ENCODE measurements at places on chromosomes 6 and 20.

DNA sequence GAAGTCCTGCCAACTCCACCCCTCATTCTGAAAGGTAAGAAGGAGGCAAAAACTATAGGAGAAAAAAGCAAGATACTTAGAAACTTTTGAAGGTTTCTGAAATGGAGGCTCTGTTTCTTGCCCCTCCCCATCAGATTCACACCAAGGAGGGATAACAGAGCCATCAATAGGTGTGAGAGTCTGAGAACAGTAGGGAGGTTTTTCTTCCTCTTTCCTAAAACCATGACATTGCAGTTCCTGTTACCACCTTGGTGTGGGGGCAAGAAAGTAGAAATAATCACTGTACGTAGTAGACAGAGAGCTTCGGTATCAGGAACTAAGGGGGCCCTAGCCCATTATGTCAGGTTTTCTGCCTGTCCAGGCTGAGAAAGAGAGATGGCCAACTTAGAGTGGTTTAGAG lies 333.3 kb upstream of the SYNCRIP start:
- DNase-seq, result no peak

- no peak for DNase-seq
Observed at GRCh38 chr6:40930045-40930444, 109.0 kb downstream of the UNC5CL start.

DNA sequence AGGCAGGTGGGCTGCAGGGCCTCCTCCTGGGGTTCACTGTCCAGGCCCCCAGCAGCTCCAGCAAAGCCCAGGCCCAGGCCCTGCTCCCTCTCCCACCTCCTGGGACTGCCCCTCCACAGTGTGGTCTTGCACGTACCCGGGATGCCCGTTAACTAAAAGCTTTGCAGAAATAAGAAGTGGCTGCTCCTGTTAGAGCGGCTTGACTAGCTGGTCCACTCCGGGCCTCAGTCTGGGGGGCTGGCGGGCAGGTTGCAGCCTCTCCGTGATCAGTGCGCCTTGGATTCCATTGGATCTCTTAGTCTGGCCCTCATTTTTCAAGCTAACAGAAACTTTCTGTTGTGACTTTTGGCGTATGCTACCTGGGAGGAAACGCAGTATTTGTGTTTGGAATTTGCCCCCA lies 26.9 kb downstream of the SLCO4A1 start:
- DNase-seq, result no peak

DNA sequence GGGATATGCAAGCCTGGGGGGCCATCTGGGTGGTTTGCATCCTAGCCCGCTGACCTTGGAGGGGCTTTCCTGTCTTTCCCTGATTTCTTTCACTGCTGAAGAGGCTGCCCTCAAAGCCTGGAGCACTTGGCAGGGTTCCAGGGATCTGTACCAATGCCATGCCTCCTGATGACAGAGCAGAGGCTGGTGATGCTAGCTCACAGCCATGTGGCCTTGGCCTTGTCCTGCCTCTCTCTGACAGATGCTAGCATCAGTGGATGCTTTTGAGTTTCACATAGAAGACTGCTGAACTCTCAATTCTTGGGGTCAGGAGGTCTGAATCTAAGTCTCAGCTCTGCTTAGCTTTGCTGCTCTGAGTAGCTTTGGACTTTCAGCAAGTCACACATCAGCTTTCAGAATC lies 21.9 kb upstream of the RREB1 start:
- DNase-seq, result no peak

DNA sequence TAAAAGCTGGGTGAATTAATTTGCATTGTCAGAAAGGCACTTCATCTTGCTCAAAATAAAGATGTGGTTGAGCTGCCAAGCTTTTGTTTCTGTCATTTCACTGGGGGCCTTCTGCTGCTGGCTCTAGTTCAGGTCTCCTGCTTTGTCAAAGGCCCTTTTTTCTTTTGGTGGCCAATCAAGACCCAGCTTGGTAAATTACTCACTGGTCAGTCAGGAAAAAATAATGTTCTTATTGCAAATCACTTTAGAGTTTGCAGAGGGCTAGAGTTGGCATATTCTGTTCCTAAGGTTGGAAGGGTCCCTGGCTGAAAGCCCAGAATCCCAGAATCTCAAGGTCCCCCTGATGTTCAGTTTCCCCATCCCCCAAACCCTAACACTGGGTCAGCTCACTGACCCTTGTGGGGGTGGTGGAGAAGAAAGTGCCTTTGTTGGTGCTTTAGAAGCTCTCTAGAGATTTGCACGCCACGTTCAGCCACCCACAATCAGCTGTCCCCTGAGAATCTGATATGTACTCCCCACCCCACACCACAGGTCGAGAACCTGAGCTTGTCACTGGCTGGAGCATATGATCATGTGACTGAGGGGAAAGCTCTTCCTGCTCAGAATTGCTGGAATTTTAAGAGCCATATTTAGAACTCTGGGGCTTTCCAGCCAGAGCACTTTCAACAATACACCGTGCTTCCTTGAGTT lies 21.7 kb upstream of the BNIP5 start:
- DNase-seq, result no peak

DNA sequence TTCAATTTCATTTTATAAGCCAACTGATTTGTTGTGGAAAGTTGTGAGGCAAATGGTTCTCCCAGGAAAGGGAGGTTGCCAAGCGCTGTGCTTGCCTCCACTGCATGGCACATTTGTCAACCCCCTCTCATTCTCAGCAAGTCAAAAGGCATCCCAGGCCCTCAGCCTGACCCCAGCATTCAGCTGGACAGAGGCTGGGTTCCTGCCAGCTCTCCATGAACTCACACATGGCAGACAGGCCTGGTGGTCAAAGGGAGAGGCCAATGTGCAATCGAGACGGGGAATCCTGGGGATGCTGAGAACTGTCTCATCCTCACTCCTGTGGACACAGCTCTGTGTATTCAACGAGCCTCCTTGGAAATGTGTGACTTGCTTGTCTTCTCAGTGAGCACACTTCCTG lies 106.0 kb upstream of the CDH4 start:
- DNase-seq, result no peak
